ENCODE measurements at places on chromosomes 7 and 10. TPM values are rescaled to one million over a fixed set of nuclear protein-coding genes. Genes with fewer than 3 reads are reported as not detected.

The GAD2 gene
- total RNA-seq = not detected

The RTKN2 gene
- 8.5 TPM for total RNA-seq

The RASA4B gene
- not detected for total RNA-seq

The GATAD1 gene
- total RNA-seq = 17.6 TPM

The CNTNAP2 gene
- 6.2 TPM for total RNA-seq

The SMC3 gene
- total RNA-seq = 43.2 TPM

The FGFBP3 gene
- not detected for total RNA-seq

The IFT22 gene
- 98.7 TPM for total RNA-seq

The CNPY1 gene
- total RNA-seq = 1.7 TPM

The CHRM2 gene
- total RNA-seq = 0.06 TPM

The PALD1 gene
- total RNA-seq = 0.92 TPM

The SMKR1 gene
- 2.7 TPM for total RNA-seq

The VENTX gene
- total RNA-seq = not detected

The OR13A1 gene
- total RNA-seq = not detected

The ZNF467 gene
- 0.80 TPM for total RNA-seq

The GIMAP6 gene
- total RNA-seq = 1.9 TPM

The CFAP43 gene
- total RNA-seq = 0.69 TPM

The ELFN1 gene
- total RNA-seq = 1.1 TPM

The CYP2C9 gene
- total RNA-seq = not detected

The LRRC18 gene
- not detected for total RNA-seq

The RET gene
- total RNA-seq = 0.17 TPM

The DPYSL4 gene
- 6.7 TPM for total RNA-seq

The SEMA3C gene
- 123 TPM for total RNA-seq

The EIF4H gene
- 328 TPM for total RNA-seq

The UBN2 gene
- 2.9 TPM for total RNA-seq

The SPACDR gene
- total RNA-seq = 1.6 TPM

The NKX1-2 gene
- not detected for total RNA-seq

The ZNF804B gene
- not detected for total RNA-seq
